ENCODE measurements at places on chromosomes 7 and 10.

DNA sequence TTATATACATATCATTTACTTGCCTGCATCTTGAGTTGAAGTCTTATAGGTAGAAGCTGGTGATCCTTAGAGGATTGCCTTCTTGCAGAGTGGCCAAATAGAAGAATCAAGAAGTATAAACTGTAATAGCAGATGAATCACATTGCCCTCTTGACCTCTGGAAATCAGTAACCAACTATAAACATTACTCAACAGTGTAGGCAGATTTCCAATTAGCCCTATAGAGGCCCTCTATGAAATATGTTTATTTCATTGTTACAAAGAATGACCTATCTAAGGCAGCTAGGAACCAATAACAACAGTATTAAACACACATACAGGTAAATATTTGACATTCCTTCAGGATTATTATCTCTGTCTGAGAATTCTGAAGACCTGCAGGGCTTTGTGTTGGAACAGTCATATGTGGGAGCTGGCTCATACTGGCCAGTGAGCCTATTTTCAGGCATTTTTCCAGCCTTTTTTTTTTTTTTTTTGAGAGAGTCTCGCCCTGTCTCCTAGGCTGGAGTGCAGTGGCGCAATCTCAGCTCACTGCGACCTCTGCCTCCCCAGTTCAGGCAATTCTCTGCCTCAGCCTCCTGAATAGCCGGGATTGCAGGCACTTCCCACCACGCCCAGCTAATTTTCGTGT, 7.2 kb upstream of the SRI start:
- no peak for DNase-seq

DNA sequence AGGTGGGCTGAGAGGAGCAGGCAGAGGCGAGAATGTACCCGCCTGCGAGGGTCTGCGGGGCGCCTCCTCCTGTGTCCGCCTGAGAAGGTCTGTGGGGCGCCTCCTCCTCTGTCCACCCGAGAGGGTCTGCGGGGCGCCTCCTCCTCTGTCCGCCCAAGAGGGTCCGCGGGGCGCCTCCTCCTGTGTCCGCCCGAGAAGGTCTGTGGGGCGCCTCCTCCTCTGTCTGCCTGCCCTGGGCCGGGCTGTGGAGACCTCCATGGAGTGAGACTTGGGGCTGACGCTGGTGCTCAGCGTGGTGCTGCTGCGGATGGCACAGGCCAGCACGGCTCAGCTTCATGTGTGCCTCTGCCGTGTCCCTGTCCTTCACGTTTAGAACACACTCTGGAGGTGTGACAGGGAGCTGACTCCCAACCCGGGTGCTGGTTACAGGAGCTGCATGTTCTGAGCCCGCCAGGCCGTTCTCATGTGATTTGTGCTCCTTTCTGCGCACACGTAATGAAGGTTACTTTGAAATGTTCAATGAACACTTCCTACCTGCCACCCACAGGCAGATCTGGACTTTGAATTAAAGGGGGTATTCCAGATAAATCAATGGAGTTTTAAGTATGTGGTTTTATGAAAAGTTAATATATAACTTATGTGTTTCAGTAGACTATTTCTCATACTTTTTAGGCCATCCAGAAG, 20.5 kb upstream of the GET4 start:
- no peak for DNase-seq

GRCh38 chr10:86673216-86673826, 5.0 kb downstream of the LDB3 start:
- DNase-seq = no peak

GRCh38 chr7:140242057-140243031, 65.6 kb upstream of the KDM7A start:
- peak; percentile 31 for DNase-seq

GRCh38 chr10:131071721-131072120, 239.8 kb downstream of the TCERG1L start:
- no peak for DNase-seq

DNA sequence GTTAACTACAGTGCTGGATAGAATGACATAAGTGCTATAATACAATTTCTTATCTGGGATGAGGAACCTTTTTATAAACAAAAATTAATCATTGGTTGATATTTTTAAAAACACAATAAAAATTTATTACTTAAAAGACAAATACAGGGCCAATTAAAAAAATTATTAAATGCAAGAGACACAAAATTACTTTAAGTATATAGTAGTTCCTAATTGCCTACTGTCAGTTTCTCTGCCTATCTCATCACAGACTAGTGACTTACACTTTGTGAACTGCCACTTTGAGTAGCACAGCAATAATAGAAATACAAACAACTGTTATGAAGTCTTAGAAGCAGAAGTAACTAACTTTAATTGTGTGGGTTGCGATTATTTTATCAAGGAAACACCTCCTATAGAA, 8.4 kb downstream of the TES start:
- no peak for DNase-seq

- no peak for DNase-seq
Observed at GRCh38 chr10:46560381-46560780, 3.9 kb upstream of the GPRIN2 start.

DNA sequence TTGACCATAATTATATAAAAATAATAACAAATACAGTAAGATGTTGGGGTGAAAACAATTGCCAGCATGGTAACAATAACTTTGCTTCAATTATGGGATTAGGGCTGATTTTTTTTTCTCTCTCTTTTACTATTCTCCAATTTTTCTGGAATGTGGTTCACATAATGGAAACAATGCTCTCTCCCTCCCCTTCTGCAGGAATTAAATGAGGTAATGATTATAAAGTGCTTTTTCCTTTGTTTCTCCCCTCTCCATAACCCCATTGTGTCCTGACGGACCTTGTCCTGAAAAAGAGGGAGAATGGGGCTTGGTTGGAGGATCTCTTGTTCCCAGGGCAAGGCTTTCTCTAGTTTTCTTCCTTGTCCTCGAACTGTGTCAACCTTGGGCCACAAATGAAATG, 234.0 kb upstream of the ZNF32 start:
- no peak for DNase-seq

DNA sequence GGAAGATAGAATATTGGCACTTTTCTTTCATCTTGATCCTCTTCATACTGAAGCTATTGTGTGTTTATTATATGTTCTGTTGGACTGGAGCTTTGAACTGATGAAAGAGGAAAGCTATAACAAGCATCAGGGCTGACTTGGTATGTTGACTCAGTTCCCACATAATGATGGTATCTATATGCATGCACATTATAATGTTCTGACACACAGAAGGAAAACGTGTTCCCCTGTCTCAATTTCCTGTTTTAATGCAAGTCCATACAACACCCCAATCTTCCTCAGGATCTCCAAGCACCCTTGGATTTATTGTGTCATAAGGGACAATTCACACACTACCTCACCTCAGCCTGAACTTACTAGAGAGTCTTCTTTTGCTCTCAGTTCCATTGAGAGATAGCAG, 8.3 kb upstream of the WASL start:
- no peak for DNase-seq

DNA sequence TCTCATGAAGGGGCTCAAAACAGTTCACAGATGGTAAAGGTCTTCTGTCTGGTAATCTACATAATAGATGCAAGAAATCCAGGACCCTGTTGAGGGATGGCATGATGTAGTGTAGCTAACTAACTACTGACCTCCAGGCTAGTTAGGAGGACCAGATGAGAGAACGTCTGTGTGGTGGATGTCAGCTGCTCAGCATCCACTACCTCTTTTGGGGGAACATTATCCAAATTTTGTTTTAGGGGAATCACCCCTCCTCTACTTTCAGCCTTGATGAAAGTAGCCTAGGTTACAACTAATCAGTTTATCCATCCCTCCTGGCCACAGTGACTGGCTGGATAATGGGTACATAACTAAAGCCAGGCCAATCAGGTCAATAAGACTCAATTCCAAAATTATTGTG, 246.0 kb downstream of the RNLS start:
- no peak for DNase-seq

DNA sequence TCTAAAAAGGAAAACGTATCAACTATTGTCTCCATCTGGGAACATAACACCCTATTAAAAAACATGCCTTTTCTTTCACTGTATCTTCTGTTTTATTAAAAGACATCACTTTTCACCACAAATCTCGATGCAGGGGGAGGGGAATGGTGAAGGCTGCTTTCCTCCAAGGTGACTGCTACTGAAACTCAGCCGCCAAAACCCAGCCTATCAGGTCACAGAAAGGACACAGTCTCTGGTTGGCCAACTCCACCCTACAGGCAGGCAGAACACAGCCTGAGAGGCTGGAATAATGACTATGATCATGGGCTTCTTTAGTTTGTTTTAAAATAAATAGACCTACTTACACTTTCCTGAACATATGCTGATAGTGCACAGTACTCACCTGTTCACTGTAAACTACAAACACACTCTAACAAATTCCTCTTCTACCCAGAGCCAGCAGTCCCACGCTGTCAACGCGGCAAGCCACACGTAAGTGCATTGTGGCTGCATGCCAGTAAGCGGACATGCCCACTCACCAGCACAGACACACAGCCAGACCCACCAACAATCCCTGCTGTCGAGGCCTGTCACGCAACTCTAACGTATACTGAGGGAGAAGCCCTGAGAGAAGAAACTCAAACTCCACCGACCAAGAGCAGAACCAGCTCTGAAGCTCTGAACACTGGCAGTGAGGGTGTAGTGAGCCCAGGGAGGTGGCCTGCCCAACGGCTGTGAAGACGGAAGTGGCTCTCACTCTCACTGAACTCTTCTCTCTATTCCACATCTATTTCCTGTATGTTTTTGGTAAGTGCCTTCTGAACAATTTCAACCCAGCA, 41.8 kb downstream of the NCAPG2 start:
- DNase-seq = no peak

GRCh38 chr10:110357252-110357780, 52.6 kb upstream of the SMNDC1 start:
- no peak for DNase-seq

- no peak for DNase-seq
Observed at GRCh38 chr10:131195116-131195515, 116.4 kb downstream of the TCERG1L start.

- no peak for DNase-seq
Observed at GRCh38 chr10:20984662-20985061, 87.6 kb upstream of the NEBL start.

GRCh38 chr7:13091974-13092707, 404.7 kb downstream of the ARL4A start:
- no peak for DNase-seq

- no peak for DNase-seq
Observed at GRCh38 chr10:126847666-126848065, 57.6 kb upstream of the DOCK1 start.

DNA sequence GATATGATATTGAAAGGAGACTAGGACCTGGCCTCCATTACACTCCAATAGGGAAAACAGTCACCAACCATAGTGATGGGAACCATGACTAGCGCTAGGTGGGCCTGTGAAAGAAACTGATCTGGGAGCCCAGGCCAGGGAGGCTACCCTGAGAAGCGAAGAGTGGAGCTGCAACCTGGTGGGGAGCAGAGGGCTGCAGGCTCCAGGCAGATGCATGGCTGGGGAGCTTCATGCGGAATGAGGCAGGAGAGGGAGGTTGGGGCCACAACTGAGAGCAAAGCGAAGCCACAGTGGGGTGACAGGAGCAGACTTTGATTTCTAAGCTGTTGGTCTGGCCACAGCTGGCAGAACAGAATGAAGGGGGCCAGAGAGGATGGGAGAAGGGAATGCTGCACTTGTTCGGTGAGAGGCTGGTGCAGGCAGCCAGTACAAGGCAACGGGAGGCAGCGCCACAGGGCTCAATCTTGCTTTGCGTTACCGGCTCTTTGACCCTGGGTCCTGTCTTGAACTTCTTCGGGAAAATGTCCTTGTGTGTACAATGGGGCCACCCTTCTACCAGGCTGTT, 88.4 kb downstream of the TACC2 start:
- no peak for DNase-seq

- DNase-seq = peak; percentile 99
Observed at GRCh38 chr10:14481752-14482151, 151.0 kb upstream of the FRMD4A start.

DNA sequence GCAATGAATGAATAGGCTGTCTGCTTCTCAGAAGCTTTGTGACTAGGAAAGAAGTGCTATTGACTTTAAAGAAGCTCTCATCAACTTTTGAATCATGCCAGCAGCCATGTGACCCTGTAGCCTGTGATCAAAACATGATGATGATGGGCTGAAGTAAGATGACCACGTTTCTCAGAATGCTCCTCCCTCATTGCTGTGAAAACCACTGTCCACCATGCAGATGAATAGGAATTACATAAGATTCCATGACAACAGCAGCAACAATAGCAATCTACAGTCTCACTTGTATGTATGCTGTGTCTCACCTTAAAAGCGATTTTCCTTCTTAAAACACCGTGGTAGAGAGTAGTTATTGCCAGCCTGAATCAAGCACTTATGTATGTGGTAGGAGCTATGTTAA, 228.4 kb downstream of the TRIL start:
- no peak for DNase-seq

DNA sequence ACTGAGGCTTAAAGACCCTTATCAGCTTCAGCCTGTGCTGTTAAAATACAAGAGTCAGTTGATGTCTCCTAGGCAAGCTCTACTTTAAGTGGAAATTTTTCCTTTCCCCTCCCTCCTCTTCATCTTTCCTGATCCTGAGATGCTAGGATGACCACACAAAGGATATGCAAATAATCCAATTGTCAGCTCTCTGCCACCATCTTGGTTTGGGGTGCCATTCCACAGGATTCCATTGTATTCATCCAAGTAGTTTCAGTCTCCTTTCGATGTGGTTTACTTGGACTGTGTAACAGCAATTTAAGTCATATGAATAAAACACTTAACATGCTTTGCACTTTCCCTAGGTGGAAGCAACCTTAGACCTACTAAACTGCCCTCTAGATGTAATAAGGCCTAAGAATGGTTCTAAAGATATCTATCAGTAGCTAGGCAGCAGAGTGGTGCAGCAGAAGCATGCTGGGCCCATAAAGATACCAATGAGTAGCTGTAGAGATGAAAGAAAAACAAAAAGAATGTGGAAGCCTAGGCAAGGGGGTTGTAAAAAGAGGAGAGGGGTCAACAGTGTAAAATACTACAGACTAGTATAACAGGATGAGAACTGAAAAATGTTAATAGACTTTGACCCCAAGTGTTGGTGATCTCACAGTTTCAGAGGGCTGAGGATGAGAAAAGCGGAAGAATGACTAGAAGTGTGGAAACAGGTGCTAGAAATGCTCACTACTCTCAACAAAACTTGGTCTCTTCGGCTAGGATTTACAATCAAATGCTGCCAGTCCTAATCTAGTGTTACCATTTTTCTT, 2.4 kb upstream of the CFAP69 start:
- no peak for DNase-seq

- no peak for DNase-seq
Observed at GRCh38 chr7:121043314-121044234, 55.1 kb downstream of the CPED1 start.

- no peak for DNase-seq
Observed at GRCh38 chr7:35605760-35606159, 89.2 kb downstream of the HERPUD2 start.

- peak; percentile 31 for DNase-seq
Observed at GRCh38 chr7:22697876-22698606, 29.0 kb upstream of the IL6 start.

GRCh38 chr7:129017933-129018538, 36.9 kb downstream of the TNPO3 start:
- DNase-seq = no peak

Measured in pons (tissue), 1 donor.